T-helper 9 cell (primary cell): ENCODE measurements at places on chromosomes 5 and 9.
A peak's percentile ranks its signal among the peaks of the same experiment; 100 is the strongest.

DNA sequence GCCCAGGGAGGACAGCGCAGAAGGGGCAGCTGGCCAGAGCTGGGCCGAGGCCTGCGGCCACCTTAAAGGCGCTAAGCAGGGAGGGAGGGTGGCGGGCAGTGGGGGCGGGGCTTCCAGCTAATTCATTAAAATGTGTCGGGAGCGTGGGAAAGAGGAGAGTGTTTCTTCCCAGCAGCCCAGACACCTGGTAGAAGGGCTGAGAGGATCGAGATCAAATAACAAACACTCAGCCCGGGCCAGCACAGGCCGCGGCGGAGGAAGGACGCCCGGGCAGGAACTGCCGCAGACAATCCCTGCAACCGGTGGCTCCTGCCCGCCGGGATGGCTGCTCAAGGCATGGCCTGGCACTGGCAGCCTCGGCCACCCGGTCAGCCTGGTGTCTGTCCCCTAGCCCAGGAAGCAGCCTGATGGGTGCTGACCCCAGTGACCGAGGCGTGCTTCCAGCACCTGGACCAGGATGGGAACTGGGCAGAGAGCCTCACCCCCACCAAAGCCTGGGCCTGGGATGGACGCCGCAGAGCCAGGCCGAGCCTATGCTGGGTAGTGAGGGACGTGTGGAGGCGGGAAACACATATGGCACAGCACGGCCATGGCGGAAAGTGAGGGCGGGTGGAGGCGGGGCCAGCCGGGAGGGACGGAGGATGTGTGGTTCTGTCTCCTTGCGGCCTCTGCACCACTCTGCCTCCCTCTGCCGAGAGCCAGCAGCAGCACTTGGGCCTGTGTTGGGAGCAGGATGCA lies 3.2 kb upstream of the NRARP start:
- peak; percentile 35 for DNase-seq

DNA sequence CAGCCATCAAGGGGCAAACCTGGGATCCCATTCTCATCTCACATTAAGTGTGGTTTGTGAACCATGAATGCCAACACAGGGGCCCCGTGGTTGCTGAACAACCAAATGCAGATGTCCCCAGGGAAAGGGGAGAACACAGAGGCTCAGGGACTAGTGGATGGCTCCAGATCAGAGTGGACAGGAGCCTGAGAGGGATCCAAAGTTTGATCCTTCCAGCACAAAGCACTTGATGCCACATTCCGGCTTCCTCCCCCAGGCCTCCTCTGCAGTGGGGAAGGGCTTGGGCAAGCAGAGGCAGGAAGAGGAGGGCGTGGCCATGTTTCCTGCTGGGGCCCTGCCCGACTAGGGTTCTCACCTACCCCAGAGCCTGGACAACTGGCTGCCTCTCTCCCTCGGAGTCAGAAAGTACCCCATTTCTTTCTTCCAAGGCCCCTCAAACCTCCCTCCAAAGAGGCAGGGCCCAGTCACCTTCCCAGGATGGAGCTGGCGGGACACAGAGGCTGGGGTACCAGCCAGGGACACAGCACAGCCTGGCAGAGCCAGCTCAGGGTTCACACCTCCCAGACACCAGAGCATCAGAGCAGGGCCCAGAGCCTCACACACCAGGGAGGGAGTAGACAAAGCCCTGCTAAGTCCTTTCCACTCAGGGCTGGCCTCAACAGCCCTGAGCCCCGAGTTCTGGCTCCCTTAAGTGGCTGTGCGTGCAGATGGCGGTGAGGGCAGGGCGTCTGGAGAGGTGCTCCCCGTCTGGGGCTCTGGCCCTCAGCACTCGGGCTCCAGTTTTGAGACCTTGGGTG lies 4.3 kb upstream of the RNF44 start:
- DNase-seq = peak; percentile 63

GRCh38 chr5:92207151-92207550 lies 824.0 kb upstream of the ARRDC3 start:
- DNase-seq = no peak

GRCh38 chr5:113147101-113147508 lies 170.5 kb downstream of the DCP2 start:
- no peak for DNase-seq

- DNase-seq = no peak
Observed at GRCh38 chr5:87243161-87243844, 24.4 kb upstream of the RASA1 start.

DNA sequence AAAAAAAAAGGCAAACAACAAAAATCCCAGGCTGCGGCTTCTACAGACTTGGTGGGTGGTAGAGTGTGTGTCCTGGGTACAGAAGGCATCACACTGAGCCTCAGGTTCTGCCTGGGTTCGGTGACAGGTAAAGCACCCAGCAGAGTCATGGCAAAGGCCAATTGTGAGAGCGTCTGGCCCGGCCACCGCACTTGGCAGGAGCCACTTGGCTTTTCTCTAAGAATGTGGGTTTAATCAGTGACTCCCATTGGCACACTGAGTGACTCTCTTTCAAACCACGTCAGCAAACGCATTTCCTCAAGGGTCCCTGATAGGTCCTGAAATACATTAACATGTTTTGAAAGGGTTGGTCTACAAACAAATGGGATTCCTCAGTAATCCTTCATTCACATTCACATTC lies 17.0 kb downstream of the COL23A1 start:
- no peak for DNase-seq

- DNase-seq = no peak
Observed at GRCh38 chr9:73583576-73583975, 431.9 kb downstream of the ANXA1 start.

DNA sequence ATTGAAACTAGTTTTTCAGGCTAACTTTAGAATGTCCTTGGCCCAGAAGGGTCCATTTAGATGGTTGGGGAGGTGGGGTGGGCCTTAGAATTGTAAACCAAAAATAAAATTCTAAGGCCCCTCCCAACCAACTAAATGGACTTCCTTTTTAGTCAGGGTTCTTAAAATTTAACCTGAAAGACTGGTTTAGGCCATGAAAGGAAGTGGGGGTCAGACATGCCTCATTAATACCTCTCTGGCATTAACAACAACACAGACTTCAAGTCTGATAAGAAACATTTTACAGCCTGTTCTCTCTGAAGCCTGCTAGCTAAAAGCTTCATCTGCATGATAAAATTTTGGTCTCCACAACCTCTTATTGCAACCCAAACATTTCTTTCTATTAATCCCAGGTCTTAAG lies 65.5 kb upstream of the TNC start:
- DNase-seq = no peak

DNA sequence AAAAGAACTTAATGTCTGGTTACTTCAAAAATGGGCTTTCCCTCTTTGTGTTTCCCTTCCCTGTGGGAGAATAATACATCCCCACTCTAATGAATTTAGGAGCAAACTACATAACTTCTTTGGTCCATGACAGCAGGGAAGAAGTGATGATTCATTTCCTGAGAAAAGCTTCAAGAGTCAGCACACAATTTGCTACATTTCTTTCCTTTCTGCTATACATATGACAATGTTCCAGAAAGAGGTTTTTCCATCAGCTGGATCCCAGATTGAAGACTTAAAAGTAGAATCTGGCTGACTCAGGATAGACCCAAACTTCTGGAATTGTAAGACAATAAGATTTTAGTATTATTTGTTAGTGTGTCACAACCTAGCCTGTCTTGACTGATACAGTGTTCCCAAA lies 126.1 kb downstream of the DRD1 start:
- DNase-seq = no peak

GRCh38 chr5:174872271-174872670 lies 147.9 kb downstream of the MSX2 start:
- DNase-seq = no peak

- DNase-seq = no peak
Observed at GRCh38 chr5:170414786-170415185, 25.6 kb upstream of the KCNMB1 start.

DNA sequence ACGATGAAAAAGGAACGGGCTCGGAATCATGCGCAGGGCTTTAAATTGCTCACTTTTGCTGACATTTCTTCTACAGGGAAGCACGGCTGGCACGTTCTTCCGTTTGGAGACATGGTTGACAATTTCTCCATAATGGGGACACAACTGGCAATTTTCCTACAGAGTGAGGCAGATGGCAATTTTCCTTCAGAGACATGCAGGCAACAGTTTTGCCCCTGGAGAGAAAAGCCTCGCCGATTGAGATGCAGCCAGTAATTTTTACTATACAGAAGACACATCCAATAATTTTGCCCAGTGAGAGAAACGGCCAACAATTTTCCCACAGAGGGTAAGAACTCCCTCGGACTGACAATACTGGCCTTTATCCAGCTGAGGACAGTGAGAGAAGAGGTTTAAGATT lies 90.9 kb upstream of the GPR151 start:
- DNase-seq = no peak

GRCh38 chr5:40447438-40447837 lies 232.3 kb upstream of the PTGER4 start:
- DNase-seq = no peak

DNA sequence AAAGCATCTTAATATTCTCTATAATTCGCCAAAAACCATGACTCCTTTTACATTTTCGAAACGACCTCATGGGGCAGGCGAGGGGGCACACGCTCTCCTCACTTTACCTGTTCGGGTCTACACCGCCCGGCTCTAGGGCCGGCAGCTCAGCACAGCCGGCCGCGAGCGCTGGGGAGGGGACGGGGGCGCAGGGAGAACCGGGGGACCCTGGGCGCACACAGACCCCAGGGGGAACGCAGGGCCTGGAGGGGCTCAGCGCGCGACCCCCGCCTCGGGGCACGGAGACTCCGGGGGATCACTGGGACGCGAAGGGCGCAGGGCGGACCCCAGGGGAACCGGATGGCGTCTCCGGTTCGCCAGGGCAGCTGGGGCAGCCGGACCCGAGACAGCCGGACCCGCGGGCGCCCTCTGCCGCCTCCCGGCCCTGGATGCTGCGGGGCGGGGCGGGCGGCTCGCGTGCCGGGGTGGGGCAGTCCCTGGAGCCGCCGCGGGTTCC lies at the start of gene AHRR:
Gene AHRR (plus strand): TSS at position 485 of the 496 bp plus-strand sequence. CDS start 22,189 bp downstream, outside the sequence.
- DNase-seq = no peak

- DNase-seq = no peak
Observed at GRCh38 chr9:13143281-13143680, 136.2 kb downstream of the MPDZ start.

- DNase-seq = no peak
Observed at GRCh38 chr5:113083481-113083880, 106.9 kb downstream of the DCP2 start.

GRCh38 chr9:37650299-37650872 lies 368 bp upstream of the FRMPD1 start:
- DNase-seq = no peak

- no peak for DNase-seq
Observed at GRCh38 chr5:174397206-174397605, 327.2 kb upstream of the MSX2 start.

DNA sequence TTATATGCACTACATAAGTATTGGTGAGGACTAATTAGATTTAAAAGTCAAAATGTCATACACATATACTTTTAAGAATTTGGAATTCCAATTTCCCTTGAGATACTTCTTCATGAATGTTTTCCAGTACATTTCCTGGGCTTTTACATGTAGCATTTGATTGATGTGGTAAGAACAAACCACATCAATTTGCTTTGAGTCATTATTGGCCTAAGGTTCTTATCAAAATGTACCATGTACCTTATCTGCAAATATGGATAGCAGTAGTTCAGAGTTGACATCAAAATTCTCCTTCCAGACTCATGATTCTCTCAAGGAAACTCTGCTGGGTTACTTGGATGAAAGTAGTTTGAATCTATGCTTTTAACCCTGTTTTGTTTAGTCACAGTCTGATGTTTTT lies 2.5 kb downstream of the CAST start:
- DNase-seq = no peak

DNA sequence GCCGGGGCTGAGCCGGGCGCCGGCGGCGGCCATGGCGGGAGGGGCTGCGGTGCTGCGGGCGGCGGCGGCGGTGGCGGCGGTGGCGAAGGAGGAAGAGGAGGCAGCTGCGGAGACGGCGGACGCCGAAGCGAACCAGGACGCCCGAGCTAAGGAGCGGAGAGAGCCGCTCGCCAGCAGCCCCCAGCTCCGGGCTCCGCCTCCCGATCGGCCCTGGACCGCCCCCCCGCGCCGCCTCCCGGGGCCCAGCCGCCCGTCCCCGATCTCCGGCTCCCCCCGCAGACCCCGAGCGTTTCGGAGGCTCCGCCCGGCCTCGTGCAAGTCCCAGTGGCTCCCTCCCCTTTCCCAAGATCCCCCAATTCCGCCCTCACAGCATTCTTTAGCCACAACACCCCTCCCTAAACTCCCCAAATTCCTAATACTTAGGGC lies at the start of gene ASTN2:
Gene ASTN2 (minus strand): TSS at position 152 of the 426 bp plus-strand sequence. CDS start 119 bp downstream, at position 33.
- no peak for DNase-seq

DNA sequence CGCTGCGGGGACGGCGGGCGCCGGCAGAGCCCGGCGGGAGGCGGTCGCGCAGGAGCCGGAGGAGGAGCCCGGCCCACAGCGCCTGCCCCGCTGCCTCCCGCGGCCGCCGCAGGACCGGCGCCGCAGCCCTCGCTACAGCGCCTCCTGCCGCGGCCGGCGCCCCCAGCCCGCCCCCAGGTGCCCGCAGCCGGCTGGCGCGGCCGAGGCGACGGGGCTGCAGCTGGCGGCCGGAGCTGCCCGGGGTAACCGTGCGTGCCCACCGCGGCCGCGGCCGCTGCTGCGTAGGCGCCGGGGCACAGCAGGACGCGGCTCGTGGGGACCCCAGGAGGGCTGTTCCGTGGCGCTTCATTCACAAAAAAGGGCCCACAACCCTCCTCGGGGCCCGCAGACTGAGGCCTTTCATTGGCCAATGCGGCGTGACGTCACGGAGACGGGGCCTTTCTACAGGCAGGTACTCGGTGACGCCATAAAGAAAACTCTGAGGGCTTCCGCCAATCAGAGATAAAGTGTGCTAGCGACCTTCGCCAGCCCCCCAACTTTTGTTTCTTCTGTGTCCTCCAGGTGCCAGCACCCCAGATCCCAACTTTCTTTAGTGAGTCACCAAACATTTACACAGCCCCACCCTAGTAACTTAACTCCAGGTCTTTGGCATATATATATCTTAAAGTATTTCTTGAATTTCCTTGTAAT lies at the start of gene CDC14B:
Gene CDC14B (minus strand): TSS at position 353 of the 690 bp plus-strand sequence. CDS start 465 bp downstream, outside the sequence.
- peak; percentile 37 for DNase-seq

DNA sequence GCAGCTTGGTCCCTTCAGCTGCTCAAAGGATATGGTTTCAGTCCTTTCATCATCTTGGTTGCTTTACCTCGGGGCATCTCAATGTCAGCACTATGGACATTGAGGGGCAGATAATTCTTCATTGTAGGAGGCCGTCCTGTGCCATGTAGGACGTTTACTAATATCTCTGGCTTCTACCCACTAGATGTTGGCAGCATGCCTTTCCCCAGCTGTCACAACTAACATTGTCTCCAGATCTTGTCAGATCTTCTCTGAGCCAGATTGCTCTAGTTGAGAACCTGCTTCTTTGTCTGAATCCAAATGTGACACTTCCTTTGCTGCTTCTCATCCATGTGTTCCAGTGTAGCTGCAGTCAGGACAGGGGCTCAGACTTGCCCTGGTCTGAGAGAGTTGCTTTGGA lies 10.3 kb downstream of the PTPA start:
- DNase-seq = no peak

DNA sequence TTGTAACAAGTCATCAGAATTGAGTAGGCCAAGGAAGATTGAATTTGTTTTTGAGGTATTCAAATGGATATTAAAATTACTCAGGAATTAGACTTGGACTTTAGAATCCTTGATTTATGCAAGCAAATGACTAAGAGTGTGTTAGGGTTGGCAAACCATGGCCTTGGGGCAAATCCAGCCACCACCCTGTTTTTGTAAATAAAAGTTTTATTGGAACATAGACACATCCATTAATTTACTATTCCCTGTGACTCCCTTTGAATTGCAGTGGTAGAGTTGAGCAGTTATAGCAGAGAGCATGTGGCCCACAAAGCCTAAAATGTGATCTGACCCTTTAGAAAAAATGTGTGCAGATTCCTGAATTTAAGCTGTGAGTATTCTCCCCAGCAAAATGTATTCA lies 115.6 kb downstream of the WDR70 start:
- DNase-seq = no peak
